CD4-positive, alpha-beta T cell treated with Interleukin-17A for 1 hour (primary cell): ENCODE measurements at places on chromosomes 5 and 9.

DNA sequence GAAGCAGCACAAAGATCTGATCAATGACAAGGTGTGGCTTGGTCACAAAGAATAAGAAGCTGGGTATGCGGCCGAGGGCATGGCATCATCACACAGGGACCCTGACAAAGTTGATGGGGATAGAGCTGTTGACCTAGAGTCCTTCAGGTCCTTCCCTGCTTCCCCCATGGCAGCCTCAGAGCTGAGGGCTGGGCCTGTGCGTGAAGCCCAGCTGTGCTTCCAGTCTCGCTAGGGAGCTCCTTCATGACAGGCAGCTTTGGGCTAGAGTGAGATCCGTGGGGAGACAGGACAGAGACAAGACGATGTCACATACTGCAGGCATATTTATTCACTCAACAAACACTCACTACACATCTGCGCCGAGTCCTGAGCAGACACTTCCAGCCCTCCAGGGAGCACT, 56.4 kb upstream of the NEURL1B start:
- DNase-seq: no peak

DNA sequence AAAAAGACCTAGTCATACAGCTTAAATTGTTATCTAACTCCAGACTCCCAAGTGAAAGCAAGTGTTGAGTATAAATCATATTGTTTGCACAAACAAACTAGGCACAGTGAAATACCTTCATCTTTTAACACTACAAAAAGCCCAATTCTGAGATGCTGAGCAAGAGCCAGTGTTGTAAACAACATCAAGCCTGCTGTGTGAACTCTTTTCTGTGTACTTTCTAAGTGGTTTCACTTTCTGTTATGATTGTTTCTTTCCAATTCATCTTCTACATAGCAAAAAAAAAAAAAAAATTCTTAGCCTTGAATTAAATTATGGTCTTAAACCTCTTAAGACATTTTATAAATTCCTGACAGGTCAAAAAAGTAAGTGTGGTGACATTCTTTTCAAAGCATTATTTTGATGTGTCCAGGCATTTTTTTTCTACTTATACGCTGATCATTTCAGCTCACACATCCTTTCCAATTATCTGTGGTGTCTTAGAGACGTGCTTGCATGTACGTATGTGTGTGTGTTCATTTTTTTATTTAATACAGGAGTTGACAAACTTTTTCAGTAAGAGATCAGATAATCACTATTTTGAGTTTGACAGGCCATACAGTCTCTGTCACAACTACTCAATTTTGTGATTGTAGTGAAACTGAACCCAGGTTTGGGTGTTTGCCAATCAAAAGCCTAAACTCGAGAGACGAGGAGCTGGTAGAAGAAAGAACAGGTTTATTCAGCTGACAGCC, 556.1 kb downstream of the CDH9 start:
- no peak for DNase-seq

- no peak for DNase-seq
Measured at GRCh38 chr5:76290321-76290757, 112.7 kb upstream of the IQGAP2 start.

GRCh38 chr5:148471379-148471778, 87.6 kb downstream of the FBXO38 start:
- DNase-seq: no peak

DNA sequence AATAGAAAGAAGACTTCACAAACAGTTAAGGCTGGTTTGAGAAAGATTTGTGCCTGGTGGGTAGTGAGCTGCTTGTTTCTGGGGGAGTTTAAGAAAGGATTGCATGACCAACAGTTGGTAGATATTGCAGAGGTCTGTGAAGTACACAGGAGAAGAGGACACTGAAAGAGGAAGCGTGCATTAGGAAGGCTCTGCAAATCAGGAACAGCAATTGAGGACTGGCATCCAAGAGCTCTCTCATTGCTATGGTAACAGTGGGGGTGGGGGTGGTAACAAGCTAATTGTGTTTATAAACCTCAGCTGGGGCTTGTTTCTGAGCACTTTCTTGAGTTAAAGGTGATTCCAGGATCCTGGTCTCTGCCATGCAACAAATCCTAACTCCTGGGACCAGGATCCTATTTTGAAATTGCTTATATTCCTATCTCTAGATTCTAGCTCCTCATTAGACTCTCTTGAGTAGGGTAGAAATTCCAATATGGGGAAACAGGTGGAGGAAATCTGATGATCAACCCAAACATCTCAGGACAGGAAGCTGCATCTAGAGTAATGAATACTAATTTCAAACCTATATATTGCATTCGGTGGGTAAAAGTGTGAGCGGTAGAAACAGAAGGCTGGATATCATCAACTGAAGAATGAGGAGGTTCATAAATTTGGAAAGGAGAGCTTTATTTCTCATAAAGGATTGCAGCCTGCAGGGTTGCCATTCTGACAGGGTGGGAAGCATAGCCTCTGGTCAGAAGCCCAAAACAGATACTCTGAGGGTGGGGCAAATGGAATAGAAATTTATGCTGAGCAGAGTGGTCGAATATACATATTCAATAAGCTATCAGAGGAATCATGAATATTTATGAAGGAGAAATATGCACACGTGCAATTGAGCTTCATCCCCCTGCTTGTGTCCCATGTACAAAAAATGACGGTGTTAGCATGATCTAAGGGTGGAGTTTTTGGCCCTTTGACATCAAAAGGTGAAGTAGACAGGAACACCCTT, 79.4 kb downstream of the PTTG1 start:
- DNase-seq: peak; percentile 26

DNA sequence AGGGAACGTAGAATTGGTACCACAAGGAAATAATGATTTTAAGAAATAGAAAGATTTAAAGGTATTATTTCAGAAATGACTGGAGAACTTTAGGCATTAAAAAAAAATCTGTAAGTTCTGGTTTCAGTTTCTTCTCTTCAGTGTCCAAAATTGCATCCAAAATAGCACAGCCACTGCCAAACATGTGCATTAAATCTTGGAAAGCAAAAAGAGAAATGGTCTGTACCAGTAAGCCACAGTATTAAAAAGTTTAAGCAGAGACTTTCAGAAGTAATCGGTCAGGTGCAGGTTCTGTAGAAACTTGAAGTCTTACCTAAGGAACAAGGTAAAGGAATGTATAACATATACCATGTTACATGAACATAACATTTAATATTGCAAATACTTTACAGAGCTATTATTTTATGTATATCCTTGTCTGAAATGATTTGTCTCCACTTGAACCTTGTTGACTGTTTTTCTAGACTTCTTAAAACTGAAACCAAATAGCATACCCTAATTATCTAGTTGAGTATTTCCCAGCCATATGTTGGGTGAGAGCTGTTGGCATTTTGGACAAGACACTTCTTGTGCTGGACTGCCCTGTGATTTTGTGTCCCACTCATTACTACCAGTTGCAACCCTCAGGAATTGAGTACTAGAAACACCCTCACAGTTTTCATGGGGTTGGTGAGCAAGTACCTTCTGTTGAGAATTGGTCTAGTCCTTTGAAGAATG, 32.1 kb downstream of the NIPBL start:
- no peak for DNase-seq

- peak; percentile 46 for DNase-seq
Measured at GRCh38 chr5:171342362-171343111, 33.5 kb downstream of the TLX3 start.

DNA sequence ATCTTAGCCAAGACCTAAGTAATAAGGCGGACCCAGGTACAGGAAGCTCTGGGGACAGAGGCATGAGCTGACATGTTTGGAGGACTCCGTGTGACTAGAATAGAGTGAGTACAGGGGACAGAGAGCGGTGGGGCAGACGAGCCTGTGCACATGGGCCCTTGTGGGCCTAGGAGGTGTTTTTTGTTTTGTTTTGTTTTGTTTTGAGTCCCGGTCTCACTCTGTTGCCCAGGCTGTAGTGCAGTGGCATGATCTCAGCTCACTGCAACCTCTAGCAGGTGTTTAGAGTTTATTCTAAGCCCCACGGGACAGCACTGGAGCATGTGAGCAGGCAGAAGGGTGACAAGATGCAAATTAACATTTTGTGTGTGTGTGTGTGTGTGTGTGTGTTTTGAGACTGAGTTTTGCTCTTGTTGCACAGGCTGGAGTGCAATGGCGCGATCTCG, 3.1 kb upstream of the EEIG1 start:
- DNase-seq: no peak

- DNase-seq: no peak
Measured at GRCh38 chr5:141695627-141696215, 13.7 kb upstream of the ARAP3 start.

GRCh38 chr9:5466766-5467165, 16.4 kb downstream of the CD274 start:
- no peak for DNase-seq

DNA sequence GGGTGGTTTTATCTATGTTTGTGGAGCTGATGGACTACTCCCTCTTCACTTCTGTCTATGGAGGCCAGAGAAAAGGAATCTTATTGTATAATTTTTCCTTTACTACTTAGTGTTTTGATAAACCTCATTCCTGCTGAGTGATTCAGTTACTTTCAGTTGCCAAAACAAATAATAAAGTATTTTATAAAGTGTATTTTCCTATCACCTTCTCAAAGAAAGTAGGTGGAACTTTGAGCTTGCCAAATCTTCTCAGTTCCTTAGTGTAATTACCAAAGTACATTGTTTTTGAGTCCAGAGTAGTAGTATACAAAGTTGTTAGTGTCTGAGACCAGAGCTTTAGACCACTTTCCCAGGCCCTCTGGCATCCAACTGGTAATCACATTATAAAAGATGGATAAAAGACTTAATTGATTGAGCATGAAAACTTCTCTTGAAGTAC, 13.5 kb downstream of the RABGAP1 start:
- DNase-seq: no peak

DNA sequence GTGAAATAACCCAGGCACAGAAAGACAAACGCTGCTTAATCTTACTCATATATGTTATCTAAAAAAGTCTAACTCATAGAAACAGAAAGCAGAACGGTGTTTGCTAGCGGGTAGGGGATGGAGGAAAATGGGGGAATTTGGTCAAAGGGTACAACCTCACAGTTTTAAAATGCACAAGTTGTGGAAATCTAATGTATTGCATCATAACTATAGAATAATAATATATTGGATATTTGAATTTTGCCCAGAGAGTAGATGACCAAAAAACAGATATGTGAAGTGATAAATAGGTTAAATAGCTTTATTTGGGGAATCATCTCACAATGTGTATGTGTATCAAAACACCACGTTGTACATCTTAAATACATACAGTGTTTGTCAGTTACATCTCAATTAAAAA, 22.3 kb upstream of the OSMR start:
- no peak for DNase-seq

DNA sequence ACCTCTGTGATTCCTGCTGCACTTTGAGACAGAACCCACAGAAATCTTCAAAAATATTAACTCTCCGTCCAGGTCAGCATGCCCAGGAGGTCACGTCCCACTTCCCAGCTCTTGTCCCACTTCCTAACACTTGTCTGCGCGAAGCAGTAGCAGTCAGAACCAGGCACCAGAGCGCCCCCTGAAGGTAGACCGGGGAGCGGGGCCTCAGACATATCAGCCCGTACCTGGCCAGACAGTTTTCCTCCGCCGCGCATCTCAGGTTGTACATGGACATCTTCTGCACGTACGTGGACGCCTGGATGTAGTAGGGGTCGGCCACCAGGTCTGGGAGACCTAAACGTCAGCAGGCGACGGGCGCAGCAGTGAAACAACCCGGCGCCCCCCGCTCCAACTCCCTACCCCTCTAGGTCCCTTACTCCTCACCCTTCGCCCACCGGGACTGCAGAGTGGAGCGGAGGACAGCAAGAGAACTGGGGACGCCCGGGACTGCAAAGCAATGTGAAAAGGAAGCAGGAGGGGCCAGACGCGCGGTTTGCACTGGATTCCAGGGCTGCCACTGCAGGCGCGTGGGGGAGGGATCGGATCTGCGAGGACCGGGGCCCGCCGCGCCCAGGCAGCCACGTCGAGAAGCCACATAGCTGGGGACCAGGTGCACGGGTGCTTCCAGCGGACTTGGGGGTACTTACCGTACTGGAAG, 1.2 kb downstream of the LOX start:
- no peak for DNase-seq

DNA sequence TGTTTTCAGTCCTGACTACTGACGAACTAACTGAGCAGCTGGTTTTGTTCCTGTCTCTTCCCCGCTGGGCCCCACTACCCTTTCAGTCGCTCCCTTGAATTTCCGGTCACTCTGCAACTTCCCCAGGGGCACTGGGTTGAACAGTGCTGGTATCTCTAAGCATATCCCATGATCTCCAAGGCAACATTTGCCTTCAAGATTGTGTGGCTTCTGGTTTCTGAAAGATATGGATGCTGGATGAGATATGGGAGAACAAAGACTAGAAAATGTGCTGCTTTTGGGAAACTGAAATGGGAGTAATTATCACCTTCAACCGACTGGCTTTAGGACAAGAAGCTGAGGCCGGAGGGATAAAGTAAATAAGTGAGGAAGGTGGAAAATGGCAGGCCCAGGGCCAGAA, 258.2 kb upstream of the PIK3R1 start:
- DNase-seq: no peak

DNA sequence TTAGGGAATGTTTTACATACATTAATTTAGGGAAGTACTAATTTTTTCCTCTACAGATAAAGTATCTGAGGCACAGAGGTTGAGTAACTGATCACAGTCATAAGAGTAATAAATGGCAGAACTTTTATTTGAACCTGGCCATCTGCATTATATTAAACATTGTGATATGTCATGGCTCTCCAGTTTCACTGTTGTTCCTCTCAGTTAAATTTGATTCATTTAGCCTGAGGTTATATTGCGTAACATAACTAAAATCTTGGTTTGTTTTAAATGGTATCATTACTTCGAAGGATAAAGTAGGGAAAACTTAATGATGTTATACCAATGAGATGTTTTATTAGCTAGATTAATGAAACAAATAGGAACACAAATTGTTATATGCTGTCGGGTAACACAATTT, 284.4 kb downstream of the KDM4C start:
- DNase-seq: no peak

DNA sequence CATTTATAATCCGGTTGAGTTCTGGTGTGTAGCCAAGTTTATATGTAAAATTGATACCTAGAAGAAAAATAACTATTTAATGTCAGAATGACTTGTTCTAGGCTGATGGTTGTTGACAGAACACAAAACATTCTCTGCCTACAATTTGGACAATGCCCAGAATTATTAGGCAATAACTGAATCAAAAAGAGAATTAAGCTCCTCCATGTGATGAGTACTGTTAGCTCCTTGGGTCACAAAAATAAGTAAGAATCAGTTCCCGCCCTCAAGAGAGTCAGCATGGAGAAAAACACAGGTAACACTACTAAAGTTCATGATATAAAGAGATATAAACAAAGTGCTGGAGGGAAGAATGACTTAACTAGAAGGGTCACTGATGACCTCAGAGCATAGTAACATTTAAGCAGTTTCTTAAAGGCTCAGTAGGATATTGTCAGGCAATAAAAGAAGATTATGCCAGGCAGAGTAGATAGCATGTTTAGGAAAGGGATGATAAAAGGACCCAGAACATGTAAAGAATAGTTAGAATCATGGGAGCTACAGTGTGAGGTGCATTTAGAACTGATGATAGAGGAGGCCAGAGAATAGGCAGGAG, 200.5 kb upstream of the ACTBL2 start:
- DNase-seq: no peak

GRCh38 chr5:178067755-178068154, 45.6 kb upstream of the N4BP3 start:
- no peak for DNase-seq

GRCh38 chr9:28888806-28889205, 1315.5 kb upstream of the C9orf72 start:
- no peak for DNase-seq

- no peak for DNase-seq
Measured at GRCh38 chr9:116358251-116358650, 204.7 kb downstream of the PAPPA start.
